ENCODE measurements at places on chromosomes 12 and 14.

GRCh38 chr12:4392223-4392742, 12.8 kb upstream of the FGF23 start:
- no peak for DNase-seq

DNA sequence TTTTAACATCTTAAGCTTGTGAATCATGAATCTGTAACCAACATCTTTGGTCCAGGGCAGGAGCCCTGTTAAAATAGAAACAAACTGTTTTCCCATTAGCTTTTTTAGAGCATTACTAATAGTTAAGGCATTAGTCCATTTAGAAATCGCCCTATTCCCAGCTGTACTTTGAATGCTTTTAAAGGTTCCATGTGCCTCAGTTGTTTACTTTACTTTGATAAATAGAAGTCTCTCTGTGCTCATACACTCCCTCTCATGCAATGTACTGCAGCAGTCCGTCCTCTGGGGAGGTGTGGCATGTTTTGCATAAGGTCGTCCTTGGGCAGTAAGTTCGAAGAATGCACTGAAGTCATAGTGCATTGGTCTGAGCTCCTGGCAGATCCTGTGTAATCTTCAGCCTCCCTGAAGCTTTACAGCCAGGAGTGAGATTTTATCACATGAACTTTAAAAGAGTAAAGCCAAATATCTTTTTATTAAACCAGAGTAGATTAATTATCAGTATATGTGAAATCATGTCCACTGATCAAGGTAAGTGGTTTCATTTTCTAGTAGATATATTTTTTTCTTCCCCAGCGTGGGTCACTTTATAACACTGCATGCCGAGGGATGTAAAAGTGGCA, 134.7 kb downstream of the FGD4 start:
- no peak for DNase-seq

DNA sequence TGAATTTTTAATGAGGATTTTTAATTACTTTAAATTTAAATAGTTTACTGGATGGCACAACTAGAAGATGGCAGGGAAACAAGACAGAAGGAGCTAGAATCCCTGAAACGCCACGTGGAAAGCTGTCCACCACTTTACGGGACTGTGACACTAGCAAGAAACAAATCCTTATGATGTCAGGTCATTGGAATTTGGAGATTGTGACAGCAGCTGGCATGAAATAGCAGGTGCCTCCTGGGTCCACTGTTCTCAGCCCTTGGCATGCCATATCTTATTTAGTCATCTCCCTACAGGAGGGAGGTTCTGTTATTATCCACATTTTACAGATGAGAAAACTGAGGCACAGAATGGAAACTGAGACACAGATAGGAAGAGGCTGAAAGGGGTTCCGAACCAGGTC, 113.8 kb downstream of the BCL11B start:
- DNase-seq, result no peak

DNA sequence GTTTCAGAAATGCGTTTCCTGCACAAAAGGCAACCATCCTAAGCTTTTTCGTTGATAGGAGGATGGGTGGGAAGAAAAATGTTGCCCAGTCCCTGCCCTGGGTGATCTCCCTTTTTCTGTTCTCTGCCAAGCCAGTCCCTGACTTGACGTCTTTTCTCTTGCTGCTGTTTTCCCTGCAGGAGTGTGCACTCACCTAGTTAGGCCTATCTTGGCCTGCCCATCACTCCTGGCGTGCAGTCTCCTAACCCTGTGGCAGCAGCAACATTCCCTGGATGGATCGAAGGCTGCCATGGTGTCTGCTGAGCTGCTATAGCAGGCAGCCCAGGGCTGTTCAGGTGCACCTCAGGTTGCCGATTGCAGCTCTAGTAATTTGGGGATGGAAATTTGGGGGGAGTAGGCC, 1.2 kb downstream of the UNC119B start:
- no peak for DNase-seq

- DNase-seq, result no peak
These were observed 56.8 kb downstream of the SLC15A4 start for GRCh38 chr12:128766738-128767501.

- no peak for DNase-seq
These were observed 6.6 kb upstream of the AAAS start for GRCh38 chr12:53328043-53328435.

DNA sequence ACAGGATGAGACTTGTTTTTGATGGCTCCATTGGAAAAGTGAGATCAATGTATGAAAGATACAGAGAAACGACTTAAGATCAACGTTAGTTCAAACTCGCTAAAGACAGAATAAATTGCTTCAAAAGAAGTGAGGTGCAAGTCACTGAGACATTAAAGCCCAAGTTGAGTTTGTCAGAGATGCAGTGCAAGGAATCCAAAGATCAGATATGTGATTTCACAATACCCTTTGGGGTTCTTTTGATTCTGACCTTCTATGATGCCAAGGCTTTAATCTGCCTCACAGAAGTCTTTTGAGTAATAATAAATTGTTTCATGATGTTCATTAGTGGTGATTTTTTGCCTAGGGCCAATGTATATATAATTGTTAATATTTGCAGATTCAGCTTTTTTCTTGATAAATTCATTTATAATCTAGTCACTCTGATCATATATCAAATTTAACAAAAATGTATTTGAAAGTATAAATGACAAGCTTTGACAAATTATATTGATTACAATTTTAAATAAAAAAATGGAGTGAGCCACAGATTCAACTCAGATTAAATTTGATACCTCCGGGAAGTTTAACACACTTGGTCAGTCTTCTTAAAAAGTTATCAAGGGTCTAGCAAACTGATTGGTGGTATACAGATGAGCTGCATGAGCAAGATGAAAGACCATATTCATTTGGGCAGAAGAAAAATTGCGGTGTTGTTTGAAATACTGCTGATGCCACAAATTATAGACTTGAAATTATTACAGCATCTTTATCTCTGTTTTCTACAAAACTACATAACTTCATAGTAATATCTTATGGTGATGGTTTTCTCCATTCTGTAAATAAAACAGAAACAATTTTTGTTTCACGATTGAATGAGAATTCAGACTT, 144.8 kb upstream of the FAR2 start:
- no peak for DNase-seq

DNA sequence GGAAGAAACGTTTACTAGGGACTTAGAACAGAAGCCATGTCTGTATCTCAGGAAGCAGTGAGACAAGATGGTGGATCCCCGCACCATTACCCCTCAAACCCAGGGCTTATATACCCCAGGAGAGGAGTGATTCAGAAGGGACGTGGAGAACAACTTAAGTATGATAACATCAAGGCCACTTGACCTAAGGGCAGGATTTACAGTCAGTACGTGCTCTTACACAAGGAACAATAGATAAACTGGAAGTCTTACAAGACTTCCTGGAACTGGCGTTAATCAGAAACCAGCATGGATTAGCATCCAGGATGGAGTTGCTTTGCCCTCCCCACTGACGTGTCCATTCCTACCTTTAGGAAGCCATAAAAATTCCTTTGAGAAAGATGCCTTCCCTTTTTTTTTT, 8.6 kb upstream of the ETFBKMT start:
- DNase-seq, result no peak

GRCh38 chr12:91099341-91099740, 12.0 kb downstream of the LUM start:
- DNase-seq, result no peak

DNA sequence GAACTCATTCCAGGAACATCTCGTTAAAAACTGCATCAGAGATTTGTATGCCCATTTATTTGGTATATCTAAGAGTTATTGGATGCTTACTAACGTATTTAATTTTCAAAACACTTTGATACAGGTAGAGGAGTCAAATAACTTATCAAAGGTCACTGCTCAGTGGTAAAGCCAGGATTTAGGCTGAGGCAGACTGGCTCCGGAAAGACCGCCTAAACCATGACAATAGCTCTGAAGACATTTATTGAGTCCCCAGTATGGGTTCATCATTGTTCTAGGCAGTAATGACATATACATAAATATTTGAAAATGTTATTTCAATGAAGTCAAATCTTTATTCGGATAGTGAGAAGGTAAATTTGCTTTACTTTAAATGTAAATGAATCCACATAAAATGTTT, 30.3 kb downstream of the WBP11 start:
- no peak for DNase-seq

DNA sequence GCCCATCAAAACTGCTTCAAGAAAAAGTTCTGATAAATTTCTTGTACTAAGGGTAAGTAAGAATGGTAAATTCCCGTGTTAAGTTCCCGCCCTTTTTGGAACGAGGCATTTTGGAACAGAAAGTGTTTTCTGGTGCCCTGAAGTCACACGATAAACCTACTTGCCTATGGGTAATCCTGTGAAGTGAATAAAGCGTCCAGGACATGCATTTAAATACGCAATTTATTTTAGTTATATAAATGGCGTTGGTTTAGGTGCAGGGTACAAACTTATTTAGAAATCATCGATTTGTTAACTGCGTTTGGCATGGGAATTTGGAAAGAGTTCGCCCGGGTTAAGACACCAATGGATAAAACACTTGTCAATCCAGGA, 715 bp upstream of the RAP1B start:
- DNase-seq, result no peak

GRCh38 chr14:82657186-82657675, 1123.6 kb upstream of the SEL1L start:
- no peak for DNase-seq

All from activated T-cell treated with anti-CD3 and anti-CD28 coated beads, Interleukin-2, amount 50 U/mL, for 1 hour (primary cell).